AG04449 (cell line): ENCODE measurements at places on chromosomes 16 and 17.
A peak's percentile ranks its signal among the peaks of the same experiment; 100 is the strongest.

- no peak for DNase-seq
Measured at GRCh38 chr16:22788193-22788530, 25.8 kb upstream of the HS3ST2 start.

DNA sequence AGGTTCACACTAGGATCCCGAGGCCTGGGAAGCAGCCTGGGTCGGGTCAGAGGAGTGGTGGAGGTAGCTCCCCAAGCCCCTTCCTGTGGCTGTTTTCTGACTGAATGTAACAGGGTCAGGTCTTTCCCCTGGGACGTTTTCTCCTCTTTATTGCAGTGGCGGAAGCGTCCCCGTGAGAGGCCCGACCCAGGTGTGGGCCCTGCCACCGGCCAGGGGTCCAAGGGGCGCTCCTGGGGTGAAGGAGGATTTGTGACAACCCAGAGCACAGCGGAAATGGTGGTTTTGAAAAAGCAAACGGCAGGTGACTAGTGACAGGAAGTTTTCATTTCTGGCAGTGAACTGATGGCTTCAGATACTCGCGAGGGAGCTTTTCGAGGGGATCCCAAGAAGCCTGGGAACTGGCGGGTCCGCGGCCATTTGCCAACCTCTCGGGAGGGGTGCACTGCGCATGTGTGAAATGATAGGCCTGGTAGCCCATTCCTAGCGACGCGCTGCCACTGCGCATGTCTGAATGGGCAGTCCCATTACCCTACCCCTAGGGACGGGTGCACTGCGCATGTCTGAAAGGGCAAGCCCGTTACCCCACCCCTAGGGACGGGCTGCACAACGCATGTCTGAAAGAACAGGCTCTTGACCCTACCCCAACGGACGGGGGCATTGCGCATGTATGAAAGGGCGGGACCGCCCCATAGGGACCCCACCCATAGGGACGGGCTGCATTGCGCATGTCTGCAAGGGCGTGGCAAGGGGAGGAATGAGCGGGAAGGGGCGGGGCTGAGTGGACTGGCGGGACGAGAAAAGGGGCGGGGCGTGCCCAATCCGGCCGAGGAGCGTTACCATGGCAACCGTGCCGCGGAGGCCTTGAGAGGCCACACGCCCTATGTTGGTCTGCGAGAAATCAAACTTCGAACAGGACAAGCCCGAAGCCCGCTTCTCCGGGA is 1747.9 kb downstream of the TP53TG3F start:
- no peak for DNase-seq

- DNase-seq: peak; percentile 90
Measured at GRCh38 chr16:57341441-57342303, 16.9 kb upstream of the CCL22 start.

GRCh38 chr17:65664266-65664665 is 102.8 kb upstream of the AXIN2 start:
- no peak for DNase-seq

DNA sequence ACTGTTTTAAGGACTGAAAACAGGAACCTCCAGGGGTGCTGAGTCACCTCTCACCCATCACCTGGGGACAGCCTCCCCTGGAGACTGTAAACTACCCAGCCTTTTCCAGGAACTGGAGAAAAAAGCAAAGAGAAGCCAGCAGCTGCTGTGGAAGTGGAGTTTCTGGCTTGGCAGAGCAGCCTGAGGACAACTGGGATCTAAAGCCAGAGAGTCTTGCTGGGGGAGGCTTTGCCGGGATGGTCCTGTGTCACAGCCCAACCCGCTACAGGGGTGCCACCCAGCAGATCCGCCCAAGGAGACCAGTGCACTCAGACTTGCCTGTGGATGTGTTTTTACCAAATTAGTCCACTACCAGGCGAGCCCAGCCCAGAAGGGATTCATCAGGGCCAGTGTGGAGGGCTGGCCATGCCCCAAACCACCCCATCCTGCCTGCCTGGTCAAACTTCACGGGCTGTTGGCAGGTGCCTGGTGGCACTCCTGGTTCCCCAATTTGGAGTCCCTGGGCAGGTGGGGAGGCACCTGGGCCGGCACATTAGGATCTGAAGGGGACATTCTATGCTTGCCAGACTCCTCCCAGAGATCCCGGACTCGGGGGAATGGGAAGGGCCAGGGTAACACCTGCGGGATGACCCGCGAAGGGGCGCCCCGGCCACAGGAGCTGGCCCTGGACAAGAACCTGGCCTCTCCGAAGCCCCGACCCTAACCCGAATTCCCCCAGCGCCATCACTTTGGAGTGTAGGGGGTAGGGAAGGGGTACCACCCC is 771 bp downstream of the MSRB1 start:
- DNase-seq: no peak

DNA sequence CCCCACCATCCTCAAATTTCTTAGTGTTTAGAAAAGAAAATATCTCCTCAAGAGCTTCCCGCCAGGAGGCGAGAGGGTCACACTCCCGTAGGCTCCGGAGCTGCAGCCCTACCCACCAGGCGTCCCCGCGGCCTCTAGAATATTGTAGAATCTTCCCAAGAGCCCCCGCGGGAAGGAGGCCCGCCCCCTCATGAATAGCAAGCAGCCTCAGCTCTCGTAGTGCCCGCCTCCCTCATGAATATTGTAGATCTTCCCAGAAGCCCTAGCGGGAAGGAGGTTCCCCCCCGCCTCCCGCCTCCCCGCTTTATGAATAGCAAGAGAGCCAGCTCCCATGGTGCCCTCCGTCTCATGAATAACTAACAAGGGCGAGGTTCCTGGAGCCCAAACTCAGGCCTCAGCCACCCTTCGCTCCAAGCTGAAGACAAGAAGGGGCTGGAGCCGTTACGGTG is at the start of gene FBXO47:
Gene FBXO47 (minus strand): TSS at position 114 of the 449 bp plus-strand sequence. CDS start 4,378 bp downstream, outside the sequence.
- DNase-seq: no peak

GRCh38 chr16:70804734-70805169 is 3.8 kb upstream of the VAC14 start:
- DNase-seq: no peak

GRCh38 chr17:75474736-75475135 is 18.3 kb downstream of the TMEM94 start:
- DNase-seq: no peak

DNA sequence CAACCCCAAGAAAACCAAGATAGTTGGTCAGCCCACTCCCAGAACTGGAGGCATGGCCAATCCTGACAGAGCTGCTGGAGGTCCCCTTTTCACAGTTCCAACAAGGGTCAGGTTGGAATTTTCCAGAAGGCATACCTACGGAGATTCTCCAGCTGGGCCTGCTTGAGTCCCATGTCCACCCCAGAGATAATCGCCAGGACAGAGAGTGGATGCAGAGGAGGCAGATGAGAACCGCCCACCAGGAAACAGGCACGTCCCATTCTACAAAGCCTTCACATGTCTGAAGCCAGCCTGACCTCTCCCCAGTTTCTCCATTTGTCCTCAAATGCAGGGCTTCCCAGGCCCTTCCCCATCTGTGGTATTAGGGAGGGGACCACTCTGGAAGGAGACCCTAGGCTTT is 47.4 kb upstream of the SMURF2 start:
- DNase-seq: no peak

GRCh38 chr17:43931062-43931571 is 11.2 kb downstream of the PPY start:
- no peak for DNase-seq
